ENCODE measurements at places on chromosomes 5 and 9.

- no peak for DNase-seq
Measured at GRCh38 chr5:95630394-95630917, 10.6 kb downstream of the GPR150 start.

GRCh38 chr9:91697201-91697600 lies 252.8 kb downstream of the ROR2 start:
- no peak for DNase-seq

DNA sequence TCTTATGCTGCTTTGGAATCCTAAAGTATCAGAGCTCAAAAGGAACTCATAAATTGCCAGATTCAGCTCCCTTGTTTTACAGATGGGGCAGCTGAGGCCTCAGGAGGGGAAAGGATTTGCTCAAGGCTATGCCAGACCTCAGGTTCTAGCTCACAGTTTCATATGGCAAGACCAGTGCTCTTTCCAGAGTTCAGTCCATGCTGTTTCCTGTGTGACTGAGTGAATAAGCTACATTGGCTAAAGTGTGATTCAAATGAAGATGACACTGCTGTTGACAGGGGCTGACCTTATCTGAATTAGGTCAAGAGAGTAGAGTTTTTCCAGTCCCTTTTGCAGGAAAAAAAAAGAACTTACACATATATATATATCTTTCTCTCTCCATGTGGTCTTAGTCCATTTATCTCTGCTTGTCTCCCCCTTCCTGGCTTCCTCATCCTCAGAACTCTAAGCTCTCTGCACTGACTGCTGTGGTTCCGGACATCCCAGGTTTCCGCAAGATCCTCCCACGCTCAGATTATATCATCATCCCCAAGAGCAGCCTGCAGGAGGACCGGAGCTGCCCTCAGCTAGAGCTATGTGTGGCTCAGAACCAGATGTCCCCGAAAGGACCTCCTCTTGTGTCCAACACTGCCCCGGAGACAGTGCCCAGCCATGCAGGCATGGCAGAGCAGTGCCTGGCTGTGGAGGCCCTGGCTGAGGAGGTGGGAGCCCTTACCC lies 9.3 kb downstream of the HMGXB3 start:
- no peak for DNase-seq

DNA sequence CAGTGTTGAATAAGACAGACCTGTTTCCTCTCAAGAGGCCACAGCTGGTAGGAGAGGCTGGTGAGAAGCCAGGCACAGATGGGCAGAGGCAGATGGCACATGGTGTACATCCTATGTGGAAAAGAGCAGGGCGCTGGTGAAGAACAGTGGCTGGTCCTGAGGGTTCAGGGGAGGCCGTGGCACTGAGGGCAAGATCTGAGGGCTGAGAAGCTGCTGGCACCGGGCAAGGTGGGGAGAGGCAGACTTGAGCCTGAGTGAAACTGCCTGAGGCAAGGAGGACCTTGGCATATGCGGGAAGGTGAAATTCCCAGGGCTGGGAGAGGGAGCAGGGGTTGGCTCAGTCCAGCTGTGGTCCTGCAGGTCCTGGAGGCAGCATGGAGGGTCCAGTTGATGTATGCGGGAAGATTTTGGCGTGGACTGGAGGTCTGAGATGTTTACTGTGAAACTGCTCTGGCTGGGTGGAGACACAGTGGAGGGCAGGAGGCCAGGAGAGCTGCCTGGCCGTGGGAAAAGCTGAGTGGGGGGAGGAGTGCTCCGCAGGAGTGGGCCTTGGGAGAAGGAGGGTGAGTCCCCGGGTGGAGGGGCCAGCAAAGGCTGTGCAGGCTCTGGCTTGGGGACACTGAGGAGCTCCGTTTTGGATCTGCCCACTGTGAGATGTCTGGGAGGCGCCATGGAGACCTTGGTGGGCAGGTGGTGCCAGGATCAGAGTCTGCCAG lies 2.6 kb downstream of the MAN1B1 start:
- DNase-seq = no peak

DNA sequence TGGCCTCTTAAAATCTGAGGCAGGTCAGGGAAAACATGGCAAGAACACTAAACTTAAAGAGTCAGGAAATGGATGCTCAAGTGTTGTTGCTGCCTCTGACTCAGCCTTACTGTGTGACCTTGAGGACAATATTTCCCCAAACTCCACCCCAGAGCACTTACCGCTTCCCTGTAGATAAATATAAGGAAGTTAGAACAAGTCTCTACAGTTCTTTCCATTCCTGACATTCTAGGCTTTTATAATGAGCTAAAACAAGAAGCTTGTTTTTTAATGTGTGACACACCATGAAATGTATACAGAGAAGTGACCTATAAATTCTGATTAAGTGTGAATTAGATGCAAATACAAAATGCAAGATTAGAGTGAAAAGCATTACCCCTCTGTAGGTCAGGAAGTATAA lies 129.3 kb downstream of the GRIA1 start:
- no peak for DNase-seq

GRCh38 chr9:113463418-113464285 lies at the start of gene RGS3:
RGS3 (plus strand) TSS chr9:113463727; CDS start chr9:113463803, 76 bp downstream.
- no peak for DNase-seq

- no peak for DNase-seq
Measured at GRCh38 chr5:121158451-121158850, 693.2 kb upstream of the FTMT start.

DNA sequence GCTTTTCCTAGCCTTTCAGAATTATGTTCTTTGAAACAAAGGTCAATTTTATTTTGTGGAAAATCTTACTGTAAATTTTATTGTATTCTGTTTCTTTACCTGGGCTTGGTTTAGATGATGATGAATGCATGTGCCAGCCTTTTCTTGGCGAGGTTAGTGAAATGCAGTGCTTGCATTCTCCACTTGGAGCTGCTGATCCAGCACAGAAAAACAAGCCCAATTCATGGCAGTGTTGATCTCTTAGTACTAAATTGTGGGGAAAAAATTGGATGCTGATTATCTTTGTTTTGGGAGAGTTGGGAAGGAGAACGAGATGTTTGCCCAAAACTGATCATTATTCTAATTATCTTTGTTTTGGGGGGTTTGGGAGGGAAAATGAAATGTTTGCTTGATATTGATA lies 3.7 kb downstream of the HABP4 start:
- no peak for DNase-seq

DNA sequence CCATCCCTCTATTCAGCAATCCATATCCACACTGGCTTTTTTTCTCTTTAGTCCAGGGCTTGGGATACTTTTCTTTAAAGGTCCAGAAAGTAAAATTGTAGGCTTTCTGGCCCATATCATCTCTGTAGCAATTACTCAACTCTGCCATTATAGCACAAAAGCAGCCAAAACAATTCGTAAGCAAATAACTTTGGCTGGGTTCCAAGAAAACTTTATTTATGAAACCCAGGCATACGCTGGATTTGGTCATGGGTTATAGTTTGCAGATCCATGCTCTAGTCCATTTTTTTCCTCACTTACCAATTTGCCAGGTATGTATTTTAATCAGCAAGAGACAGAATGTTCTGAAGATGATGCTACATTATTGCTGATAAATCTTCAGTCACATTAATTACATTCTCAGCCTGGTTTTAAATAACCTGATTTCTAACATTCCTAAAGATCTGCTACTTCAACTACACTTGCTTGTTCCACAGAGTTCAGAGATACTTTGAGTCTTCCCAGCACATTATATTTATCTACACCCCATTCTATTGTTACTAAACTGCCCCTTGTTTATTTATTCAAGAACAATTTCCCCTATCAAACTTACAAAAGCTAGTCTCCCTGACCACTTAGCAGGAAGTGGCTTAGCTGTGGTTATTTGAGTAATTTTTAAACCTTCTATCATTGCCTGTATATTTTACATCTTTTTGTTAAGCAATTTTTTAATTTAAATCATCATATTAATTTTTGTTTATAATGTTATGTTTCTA lies 161.0 kb downstream of the ISL1 start:
- no peak for DNase-seq

- no peak for DNase-seq
Measured at GRCh38 chr9:104987743-104988142, 59.8 kb upstream of the ABCA1 start.

GRCh38 chr9:127207734-127208410 lies 56.7 kb upstream of the GARNL3 start:
- DNase-seq = no peak

DNA sequence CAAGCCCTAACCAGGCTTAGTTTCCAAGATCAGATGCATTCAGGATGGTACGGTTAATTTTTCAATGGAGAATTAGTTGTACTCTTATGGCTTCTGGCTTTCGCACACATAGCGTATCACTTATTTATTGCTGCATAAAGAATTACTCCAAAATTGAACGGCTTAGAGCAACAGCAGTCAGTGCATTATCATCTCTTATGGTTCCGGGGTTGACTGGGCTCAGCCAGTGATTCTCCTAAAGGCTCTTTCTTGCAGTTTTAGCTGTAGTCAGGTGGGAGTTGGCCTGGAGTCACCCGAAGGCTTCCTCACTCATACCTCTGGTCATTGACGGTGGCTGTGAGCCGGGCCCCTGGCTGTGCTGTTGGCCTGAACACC lies 595 bp upstream of the GRHPR start:
- no peak for DNase-seq

- DNase-seq = no peak
Measured at GRCh38 chr9:96253059-96253696, 48.8 kb downstream of the HSD17B3 start.
